ENCODE measurements at places on chromosomes 11 and 22.
A peak's percentile ranks its signal among the peaks of the same experiment; 100 is the strongest.

DNA sequence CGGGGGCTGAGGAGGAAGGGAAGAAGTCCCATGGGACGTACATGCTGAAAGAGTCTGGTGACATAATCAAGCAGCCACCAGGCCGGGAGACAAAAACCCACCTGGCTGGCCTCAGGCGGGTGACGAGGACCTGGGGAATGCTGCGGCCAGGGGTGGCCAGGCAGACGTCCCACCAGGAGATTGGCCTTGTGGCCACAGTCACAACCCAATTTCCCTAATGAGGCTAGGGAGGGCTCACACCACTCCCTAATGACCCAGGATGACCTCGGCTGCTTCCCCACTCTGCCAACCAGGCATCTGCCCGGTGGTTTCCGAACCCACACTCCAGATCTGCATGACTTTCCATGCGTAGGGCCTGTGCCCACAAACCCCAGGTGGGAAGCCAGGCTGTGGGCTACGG is 66.9 kb downstream of the SCUBE1 start:
- no peak for DNase-seq

- no peak for DNase-seq
These were observed 7.8 kb downstream of the PPP6R3 start for GRCh38 chr11:68468217-68468828.

DNA sequence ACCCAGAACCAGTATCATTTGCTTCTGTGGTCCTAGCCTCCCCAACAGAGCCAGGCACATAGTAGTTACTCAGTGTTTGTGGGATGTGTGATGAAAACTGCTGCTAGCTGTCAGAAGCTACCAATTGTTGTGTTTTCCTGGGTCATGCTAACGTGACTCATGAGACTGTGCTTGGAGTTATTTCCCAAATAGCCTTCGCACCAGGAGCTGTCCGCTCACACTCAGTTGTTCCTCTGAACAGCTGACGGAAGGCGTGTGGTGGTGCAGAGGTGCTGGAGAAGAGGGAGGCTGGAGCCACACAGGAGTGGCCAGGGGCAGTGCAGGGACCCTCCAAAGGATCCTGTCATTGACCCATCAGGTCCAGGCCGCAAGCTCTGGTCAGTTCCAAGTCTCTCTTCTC is 53.9 kb upstream of the TBCEL start:
- no peak for DNase-seq

- no peak for DNase-seq
These were observed 243 bp upstream of the SYT9 start for GRCh38 chr11:7251487-7251835.

GRCh38 chr11:2265854-2266585 is 4.4 kb downstream of the ASCL2 start:
- no peak for DNase-seq

GRCh38 chr11:116598556-116598955 is 174.2 kb downstream of the BUD13 start:
- DNase-seq, result no peak

DNA sequence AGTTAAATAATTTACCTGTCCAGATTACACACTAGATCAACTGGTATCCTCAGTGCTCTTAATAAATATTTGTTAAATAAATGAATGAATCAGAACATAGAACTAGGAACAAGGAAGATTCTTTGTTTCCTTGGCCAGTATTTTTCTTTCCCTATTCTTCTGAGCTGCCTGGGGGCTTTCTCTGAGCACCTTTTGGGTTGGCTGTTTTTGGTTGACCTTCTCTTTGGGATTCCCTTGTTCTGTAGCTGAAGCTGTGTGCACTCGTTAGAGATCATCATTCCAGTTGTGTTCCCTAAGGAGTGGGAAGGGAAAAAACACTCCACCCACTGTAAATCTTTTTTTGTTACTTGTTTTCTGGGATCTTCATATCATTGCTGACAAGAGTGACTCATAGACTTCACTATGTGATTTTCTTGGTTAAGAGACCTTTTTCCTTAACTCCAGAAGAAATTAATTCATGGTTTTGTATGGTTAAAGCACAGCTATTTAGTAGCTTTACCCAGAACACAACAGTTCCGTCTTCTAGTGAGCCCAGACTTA is 84.3 kb downstream of the STIM1 start:
- DNase-seq, result no peak

- DNase-seq, result no peak
These were observed 4.4 kb downstream of the TTC38 start for GRCh38 chr22:46272196-46272595.

GRCh38 chr22:49862496-49862776 is 8.8 kb downstream of the ZBED4 start:
- DNase-seq, result no peak

DNA sequence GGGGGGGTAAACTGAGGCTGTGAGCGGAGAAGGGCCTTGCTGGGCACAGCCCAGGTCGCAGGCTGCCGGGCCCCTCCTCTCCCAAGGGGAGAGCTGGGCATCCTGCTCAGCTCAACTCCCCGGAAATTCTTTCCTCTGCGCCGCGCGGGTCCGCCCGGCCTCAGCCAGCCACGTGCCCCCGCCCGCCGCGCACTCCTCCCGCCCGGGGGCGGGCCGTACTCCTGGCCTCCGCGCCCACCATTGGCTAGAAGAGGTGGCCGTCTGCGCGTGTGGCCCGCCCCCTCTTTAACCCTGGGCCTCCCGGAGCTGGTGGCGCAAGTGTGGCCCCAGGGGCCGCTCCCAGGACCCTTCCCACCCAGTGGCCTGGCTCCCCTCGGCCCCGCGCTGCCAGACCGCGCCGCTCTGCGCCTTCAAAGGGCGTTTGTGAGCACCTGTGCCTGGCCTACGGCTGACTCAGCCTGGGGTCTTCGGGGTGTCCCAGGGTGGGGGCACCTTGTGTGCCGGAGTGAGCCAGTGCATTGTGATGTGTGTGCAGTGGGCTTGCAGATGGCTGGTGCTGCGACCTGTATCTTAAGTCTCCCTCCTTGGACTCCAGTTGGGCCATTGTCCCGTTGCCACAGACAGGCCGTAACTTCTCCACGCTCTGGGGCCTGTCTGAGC is 2.0 kb downstream of the MRGPRF start:
- no peak for DNase-seq

GRCh38 chr11:75627906-75628668 is 40.8 kb downstream of the MAP6 start:
- no peak for DNase-seq

GRCh38 chr11:66728693-66729385 is at the start of gene SPTBN2:
Gene SPTBN2 (minus strand): TSS chr11:66729216. CDS start chr11:66721240, 7,976 bp downstream.
- DNase-seq, result no peak

DNA sequence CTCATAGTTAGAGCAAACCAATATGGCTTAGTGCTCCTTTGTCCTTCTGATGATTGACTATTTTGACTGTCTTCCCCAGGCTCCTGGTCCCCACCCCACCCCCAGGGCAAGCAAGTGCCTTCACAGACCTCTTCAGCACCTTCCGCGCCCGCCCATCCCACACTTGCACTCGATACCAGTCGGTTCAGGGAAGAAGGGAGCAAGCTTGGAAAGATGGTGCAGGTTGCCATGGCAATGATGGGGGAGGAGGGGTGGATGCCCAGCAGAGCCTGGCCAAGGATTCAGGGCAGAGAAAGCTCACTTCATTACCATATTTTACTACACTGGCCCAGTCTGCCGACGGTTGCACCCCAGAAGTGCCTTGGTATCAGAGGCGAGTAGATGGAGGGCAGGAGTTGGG is 2.2 kb downstream of the TMEM132A start:
- no peak for DNase-seq

DNA sequence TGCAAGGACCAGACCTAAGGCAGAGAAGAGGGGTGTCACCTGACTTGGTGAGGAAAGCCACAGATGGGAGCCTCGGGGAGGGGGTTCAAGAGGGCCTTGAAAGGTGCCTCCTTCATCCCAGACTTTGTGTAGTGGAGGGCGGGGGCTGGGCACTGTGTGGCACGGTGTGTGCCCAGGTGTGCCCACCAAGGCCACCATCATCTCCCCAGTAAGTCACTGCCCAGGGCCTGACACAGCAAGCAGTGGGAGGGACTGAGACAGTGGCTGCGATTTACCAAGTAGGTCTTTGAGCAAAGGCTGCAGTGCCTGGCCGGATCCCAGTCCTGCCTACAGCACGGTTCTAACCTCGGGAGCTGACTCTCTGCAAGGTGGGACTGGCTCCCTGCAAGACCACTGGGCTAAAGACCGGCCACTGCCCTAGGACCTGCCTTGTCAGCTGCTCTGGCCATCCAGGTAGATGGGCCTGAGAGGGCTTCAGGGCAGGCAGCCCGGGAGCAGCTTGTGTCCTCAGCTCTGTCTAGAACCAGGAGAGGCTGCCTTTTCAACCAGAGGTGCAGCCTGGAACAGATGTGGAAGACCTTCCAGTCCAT is 1.4 kb downstream of the OSM start:
- DNase-seq, result no peak

GRCh38 chr22:22692707-22693530 is 48.5 kb downstream of the GGTLC2 start:
- DNase-seq, result peak; percentile 68

GRCh38 chr11:74680703-74681531 is 50.3 kb downstream of the CHRDL2 start:
- DNase-seq, result no peak

GRCh38 chr11:116226731-116227130 is 546.1 kb downstream of the BUD13 start:
- no peak for DNase-seq

DNA sequence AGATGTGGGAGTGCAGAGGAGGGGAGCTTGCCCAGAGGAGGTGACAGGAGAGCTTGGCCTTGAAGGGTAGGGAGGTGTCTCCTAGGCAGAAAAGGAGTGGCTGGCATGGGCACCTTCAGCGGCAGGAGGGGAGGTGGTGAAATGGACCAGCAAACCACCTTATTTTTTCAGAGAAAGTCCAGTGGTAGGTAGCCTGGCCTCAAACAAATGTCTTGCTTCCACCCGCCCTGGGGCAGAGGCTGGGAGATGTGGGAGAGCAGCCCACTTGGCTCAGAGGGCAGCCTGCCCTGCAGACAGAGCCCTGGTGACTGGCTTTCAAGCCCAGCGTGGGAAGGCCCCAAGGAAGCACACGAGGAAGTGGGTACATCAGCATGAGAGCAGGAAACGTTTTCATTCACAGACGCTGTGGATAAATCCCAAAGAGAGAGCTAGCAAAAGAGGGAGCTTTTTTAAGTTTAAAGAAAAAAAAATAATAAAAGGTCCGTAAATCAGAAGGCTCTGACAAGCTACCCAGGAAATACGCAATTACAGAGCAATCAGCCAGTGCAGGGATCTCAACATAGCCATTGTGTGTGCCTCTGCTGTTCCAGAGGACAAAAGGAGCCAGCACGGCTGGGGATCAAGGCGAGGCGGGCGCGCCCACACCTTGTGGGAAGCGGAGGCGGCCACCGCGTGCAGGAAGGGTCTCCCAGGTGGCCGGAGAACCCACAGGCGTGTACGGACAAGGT is 238.7 kb upstream of the PLET1 start:
- DNase-seq, result no peak

- no peak for DNase-seq
These were observed 15.6 kb downstream of the IGF2 start for GRCh38 chr11:2123628-2123960.

DNA sequence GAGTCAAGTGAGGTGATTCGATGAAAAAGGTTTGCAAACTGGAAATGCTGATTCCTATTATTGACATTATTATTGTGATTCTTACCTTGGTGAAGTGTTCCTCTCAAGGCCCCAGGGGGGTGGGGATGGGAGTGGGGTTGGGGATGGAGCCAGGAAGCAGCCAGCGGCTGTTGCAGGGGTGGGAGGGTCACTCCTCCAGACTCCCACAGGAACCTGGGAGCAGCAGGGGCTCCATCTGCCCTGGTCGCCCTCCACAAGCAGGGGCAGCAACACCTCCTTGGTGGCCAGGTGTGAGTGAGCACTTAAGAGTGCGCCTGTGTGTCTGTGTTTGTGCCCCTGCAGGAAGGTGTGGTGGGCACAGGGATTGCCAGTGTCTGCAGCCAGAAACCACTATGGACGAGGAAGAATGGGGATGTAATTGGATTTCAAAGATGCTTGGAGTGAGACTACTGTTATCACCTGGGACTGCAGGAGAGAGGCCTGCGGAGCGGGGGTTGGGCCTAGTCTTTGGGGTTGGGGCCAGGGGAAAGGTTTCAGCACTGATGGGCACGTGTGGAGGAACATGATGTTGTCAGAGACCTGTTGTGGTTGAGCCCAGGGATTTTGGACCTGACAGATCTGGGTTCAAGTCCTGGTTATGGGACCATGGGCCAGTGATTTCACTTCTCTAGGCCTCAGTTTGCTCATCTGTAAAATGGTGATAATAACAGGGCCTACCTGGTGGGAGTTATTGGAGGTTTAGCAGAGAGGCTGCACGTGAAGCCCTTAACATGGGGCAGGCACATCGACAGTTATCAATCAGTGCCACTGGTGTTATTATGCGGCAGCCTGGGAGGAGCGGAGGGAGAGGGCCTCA is 3.6 kb upstream of the TP53I11 start:
- no peak for DNase-seq

DNA sequence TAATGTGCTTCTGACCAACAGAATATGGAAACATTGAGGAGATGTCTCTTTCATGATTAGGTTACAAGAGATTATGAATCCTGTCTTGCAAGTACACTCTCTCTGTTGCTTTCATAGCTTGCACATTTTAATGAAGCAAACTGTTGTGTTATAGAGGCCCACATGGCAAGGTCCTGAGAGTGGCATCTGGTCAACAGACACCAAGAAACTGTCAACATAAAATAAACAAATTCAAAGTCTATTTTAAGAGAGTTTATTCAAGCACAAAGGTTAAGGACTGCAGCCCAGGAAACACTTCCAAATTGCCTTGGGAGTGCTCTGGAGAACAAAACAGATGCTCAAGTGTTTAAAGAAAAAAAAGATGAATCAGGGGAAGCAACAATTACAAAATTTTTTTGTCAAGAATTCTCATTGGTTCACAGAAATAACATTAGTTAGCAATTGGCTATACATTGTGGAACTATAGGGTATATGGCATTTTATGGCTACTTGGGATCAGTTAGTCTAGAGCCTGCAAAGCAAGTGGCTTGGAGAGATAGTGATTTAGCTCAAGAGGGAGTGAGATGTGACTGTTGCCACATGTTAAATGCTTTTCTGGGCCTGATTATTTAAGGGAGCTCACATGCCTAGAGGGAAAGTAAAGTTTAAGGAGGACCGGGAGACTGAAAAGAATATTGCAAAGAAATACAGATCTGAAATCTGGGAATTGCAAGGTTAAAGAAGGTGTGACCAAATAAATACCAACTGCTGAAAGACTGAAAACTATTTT is 54.6 kb downstream of the CTSC start:
- DNase-seq, result no peak

Measured in effector memory CD8-positive, alpha-beta T cell (primary cell).